ENCODE measurements at places on chromosomes 5 and 9. TPM values are rescaled to one million over a fixed set of nuclear protein-coding genes. Genes with fewer than 3 reads are reported as not detected.

GRCh38 chr5:125006011-125006685 lies 259.7 kb upstream of the ZNF608 start:
- no peak for DNase-seq

LMX1B gene
- 5.5 TPM for total RNA-seq

DNA sequence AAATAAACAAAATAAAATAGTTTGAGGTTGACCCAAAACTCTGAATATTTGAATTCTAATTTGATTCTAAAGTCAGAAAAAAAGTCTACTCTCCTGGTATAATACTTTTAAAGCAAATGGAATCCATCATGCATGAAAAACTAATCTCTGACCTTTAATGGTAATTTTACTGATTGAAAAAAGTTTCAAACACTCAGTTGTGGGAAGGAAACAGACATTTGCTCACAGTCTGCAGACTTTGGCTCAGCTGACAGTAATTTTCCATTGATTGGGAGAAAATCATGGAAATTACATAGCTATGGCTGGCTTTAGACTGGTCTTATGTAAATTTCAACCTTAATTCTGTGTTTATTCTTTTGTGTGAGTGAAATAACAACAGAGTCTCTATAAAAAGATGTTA lies 574.3 kb downstream of the PDE4D start:
- DNase-seq = no peak

YTHDC2 gene
- 55.6 TPM for total RNA-seq

- DNase-seq = no peak
Observed at GRCh38 chr5:133827830-133828229, 140.6 kb downstream of the C5orf15 start.

GRCh38 chr5:134736173-134736812 lies 2.1 kb upstream of the CAMLG start:
- no peak for DNase-seq

Data from thyroid gland (tissue), 4 donors.